ENCODE measurements at places on chromosomes 3 and 15. TPM values are rescaled to one million over a fixed set of nuclear protein-coding genes. Genes with fewer than 3 reads are reported as not detected.
A peak's percentile ranks its signal among the peaks of the same experiment; 100 is the strongest.

GRCh38 chr3:37505415-37505814, 331.0 kb upstream of the LRRFIP2 start:
- peaks cover 15% of the 10 kb centered on the region for H3K36me3 ChIP-seq
- H3K4me1 ChIP-seq = no peaks in the 10 kb centered on the region
- DNase-seq = no peak
- H3K27ac ChIP-seq = no peak overlapping the region
- no peaks in the 10 kb centered on the region for H3K27me3 ChIP-seq

The TMEM40 gene
- not detected for total RNA-seq

The GPX1 gene
- 164 TPM for total RNA-seq

The NIT2 gene
- total RNA-seq = 23.9 TPM

The MITF gene
- 66.0 TPM for total RNA-seq

GRCh38 chr3:99862208-99862607, 44.5 kb downstream of the CMSS1 start:
- no peaks in the 10 kb centered on the region for H3K27me3 ChIP-seq
- H3K4me3 ChIP-seq = no peak overlapping the region
- H3K36me3 ChIP-seq = peaks cover 25% of the 10 kb centered on the region
- no peaks in the 10 kb centered on the region for H3K4me1 ChIP-seq
- peak overlapping the region; percentile 94 for H3K27ac ChIP-seq

The CRABP1 gene
- total RNA-seq = 8.2 TPM

GRCh38 chr3:188396900-188397299, 242.9 kb downstream of the LPP start:
- peak overlapping the region; percentile 15 for H3K27ac ChIP-seq
- no peaks in the 10 kb centered on the region for H3K4me1 ChIP-seq
- no peak for DNase-seq
- no peak overlapping the region for H3K4me3 ChIP-seq

The GRIP2 gene
- 0.68 TPM for total RNA-seq

- DNase-seq = no peak
- peak overlapping the region; percentile 49 for H3K27ac ChIP-seq
- H3K4me1 ChIP-seq = peaks cover 55% of the 10 kb centered on the region
- no peaks in the 10 kb centered on the region for H3K36me3 ChIP-seq
- no peak overlapping the region for H3K4me3 ChIP-seq
- no peaks in the 10 kb centered on the region for H3K27me3 ChIP-seq
These were observed 356.4 kb downstream of the LPP start for GRCh38 chr3:188510366-188510765.

DNA sequence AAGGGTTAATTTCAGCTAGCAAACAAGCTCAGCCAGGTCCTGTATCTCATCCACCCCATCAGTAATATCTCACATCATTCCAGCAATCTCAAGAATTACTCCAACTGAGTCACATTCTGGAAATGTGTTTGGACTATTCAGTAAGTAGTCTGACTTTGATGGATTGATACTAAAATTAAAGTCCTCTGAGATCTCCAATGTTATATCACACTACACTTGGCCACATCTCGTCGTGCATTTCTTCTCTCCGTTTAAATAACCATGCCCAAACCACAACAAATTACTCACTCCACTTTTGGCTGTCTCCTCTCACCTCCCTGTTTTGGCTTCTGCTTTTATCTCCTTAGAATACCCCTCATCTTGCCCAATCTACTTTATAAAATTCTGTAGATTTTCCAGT, 292.2 kb downstream of the PYDC2 start:
- no peak for DNase-seq
- H3K4me1 ChIP-seq = no peaks in the 10 kb centered on the region

DNA sequence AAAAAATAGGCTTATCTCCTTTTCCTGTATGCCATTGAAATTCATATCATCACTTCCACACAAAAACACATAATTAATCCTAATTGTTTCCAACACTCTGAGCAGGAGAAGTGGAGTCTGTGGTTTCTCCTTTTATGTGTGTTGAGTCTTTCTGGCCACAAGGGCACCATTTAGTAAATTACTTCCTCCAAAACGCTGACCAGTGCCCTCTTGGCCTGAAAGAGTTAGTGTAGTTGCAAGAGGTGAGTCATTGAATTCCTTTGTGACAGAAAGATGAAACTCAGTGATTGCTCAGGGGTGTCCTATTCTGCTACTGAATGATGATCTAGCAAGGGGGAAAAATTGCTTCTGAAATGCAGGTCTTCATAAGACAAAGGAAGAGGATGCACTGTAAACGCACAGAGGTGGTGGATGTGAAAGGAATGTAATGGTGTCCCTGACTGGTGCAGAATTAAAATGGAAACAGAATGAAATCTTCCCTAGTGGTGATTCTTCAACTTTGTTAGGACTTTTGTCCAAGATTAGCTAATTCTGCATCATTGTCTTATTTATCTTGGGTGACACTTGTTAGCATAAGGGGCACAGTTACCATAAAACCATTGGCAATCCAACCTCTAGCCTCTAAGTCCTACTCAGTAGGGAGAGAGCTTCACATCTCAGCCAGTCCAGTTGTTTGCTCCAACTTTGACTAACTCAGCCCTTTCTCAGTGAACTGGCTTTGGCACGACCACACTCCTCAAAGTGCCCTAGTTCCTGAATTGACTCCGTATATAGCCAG, 208.4 kb upstream of the NANOGP8 start:
- no peak overlapping the region for H3K4me3 ChIP-seq
- no peaks in the 10 kb centered on the region for H3K27me3 ChIP-seq
- H3K4me1 ChIP-seq = peaks cover 32% of the 10 kb centered on the region

The LIPC gene
- 0.83 TPM for total RNA-seq

GRCh38 chr3:187120326-187120725, 19.0 kb downstream of the RPL39L start:
- no peaks in the 10 kb centered on the region for H3K4me1 ChIP-seq
- no peaks in the 10 kb centered on the region for H3K27me3 ChIP-seq
- no peak for DNase-seq
- no peak overlapping the region for H3K27ac ChIP-seq

The SENP8 gene
- 1.8 TPM for total RNA-seq

The PYGO1 gene
- 17.6 TPM for total RNA-seq

- H3K4me1 ChIP-seq = no peaks in the 10 kb centered on the region
- no peak overlapping the region for H3K27ac ChIP-seq
- DNase-seq = no peak
- H3K27me3 ChIP-seq = no peaks in the 10 kb centered on the region
These were observed 51.5 kb downstream of the TTC23 start for GRCh38 chr15:99197856-99198255.

The ZNF660 gene
- total RNA-seq = 2.3 TPM

DNA sequence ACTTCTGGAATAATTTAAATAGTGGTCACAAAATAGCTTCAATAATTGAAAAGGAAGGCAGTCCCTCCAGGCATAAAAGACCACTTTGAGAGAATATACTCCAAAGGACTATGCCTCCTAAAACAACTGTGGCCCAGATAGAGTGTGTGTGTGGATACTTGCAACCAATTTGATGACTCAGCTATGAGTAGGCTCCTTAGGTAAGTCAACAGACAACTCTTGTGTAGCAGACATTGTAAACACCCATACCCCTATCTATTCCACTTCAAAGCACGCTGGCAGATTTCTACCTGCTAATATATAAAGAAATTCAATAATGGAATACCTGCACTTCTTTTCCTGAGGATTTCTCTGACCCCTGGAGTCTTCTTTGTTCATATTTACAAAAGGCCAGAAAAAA, 254.5 kb downstream of the NEK10 start:
- H3K27me3 ChIP-seq = no peaks in the 10 kb centered on the region
- no peak overlapping the region for H3K4me3 ChIP-seq
- no peak for DNase-seq
- no peaks in the 10 kb centered on the region for H3K4me1 ChIP-seq
- H3K36me3 ChIP-seq = no peaks in the 10 kb centered on the region
- no peak overlapping the region for H3K27ac ChIP-seq

GRCh38 chr3:177594096-177594495, 396.8 kb upstream of the TBL1XR1 start:
- H3K4me3 ChIP-seq = no peak overlapping the region
- H3K27ac ChIP-seq = peak overlapping the region; percentile 28
- H3K27me3 ChIP-seq = no peaks in the 10 kb centered on the region
- no peak for DNase-seq

All from sigmoid colon (tissue), 7 donors.